ENCODE measurements at places on chromosomes 2 and 18. TPM values are rescaled to one million over a fixed set of nuclear protein-coding genes. Genes with fewer than 3 reads are reported as not detected.

- no peaks in the 10 kb centered on the region for H3K27me3 ChIP-seq
- H3K27ac ChIP-seq = no peak overlapping the region
- no peak overlapping the region for H3K4me3 ChIP-seq
- H3K4me1 ChIP-seq = no peaks in the 10 kb centered on the region
- no peak for DNase-seq
These were observed 1668.2 kb upstream of the SLC39A10 start for GRCh38 chr2:193988784-193989183.

DNA sequence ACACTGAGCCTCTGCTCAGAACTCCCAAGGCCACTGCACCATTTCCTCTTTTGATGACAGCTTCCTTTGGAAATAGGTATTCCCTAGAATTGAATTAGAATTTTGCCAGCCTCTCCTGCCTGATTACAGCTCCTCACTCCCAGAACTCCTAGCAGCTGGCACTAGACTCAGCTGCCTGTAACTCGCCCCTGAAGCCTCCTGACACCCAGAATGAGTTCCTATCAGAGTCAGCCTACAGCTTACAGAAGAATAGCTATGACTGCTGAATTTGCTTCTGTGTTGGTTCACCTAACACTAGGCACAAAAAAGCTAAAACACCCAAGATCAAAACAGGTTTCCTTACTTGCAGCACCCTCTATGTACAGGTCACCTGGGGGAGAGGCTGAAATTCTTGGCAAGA lies 108.2 kb upstream of the PTPRM start:
- no peaks in the 10 kb centered on the region for H3K4me1 ChIP-seq
- H3K27ac ChIP-seq = no peak overlapping the region
- no peak overlapping the region for H3K4me3 ChIP-seq
- H3K27me3 ChIP-seq = no peaks in the 10 kb centered on the region
- no peak for DNase-seq

- DNase-seq = no peak
- no peaks in the 10 kb centered on the region for H3K27me3 ChIP-seq
- H3K36me3 ChIP-seq = no peaks in the 10 kb centered on the region
These were observed 29.6 kb downstream of the CFAP210 start for GRCh38 chr2:169664600-169664977.

DNA sequence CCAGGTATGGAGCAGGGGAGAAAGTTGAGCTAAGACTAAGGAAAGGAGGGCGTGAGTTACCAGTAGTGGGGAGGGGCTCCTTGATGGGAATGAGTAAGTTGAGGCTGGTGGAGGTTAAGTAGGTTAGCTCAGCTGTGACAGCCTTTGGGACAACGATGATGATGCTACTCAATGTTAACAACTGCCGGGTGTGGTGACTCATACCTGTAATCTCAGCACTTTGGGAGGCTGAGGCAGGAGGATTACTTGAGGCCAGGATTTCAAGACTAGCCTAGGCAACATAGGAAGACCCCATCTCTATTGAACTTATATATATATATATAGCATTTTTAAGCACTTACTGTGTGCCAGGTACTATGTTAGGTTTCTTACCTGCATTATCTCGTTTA lies 48.4 kb downstream of the HK2 start:
- no peak for DNase-seq
- no peak overlapping the region for H3K4me3 ChIP-seq
- no peak overlapping the region for H3K27ac ChIP-seq
- H3K27me3 ChIP-seq = no peaks in the 10 kb centered on the region

- H3K4me3 ChIP-seq = no peak overlapping the region
- no peaks in the 10 kb centered on the region for H3K4me1 ChIP-seq
- no peak for DNase-seq
- no peak overlapping the region for H3K27ac ChIP-seq
- H3K36me3 ChIP-seq = no peaks in the 10 kb centered on the region
These were observed 171.1 kb downstream of the PAX3 start for GRCh38 chr2:222127660-222128059.

CCDC178 gene
- polyA plus RNA-seq = not detected

VIT gene
- not detected for polyA plus RNA-seq

All from B cell (primary cell).